SJCRH30 (cell line): ENCODE measurements at places on chromosomes 3 and 15. TPM values are rescaled to one million over a fixed set of nuclear protein-coding genes. Genes with fewer than 3 reads are reported as not detected.

The PML gene
- total RNA-seq, result 9.8 and 11.7 TPM in 2 replicates

The VWA5B2 gene
- total RNA-seq, result 0.51 and 1.0 TPM in 2 replicates

DNA sequence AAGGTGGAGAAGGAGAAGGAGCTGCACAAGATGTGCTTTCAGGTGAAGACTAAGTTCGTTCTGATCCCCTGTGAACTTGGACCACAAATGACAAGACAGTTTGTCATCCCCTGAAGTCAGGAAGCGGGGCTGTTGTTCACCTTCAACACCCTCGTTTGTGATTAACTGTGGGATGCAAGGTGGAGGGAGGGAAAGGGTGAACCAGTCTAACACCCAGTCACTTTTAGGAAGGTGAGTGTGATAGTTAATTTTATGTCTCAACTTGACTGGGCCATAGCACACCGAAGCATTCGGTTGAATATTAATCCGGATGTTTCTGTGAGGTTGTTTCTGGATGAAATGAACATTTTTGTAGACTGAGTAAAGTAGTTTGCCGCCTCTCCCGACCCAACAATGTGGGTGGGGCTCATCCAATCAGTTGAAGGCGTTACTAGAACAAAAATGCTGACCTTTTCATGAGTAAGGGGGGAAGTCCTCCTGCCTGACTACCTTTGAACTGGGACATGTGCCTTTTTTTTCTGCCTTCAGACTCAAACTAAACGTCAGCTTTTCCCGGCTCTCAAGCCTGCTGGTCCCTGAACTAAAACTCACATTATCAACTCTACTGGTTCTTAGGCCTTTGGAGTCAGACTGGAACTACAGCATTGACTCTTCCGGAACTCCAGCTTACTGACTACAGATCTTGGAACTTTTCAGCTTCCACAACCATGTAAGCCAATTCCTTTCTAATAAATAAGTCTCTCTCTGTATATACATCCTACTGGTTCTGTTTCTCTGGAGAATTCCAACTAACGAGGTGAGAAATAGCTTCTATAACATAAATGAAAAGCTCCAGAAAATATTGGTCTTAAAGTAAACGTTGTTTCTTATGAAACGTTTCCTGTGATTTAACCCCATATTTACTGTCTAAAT lies 264.0 kb upstream of the SLITRK3 start:
- DNase-seq, result no peak

- DNase-seq, result peak; percentile 50
These were observed 69.8 kb upstream of the BFSP2 start for GRCh38 chr3:133330065-133330464.

DNA sequence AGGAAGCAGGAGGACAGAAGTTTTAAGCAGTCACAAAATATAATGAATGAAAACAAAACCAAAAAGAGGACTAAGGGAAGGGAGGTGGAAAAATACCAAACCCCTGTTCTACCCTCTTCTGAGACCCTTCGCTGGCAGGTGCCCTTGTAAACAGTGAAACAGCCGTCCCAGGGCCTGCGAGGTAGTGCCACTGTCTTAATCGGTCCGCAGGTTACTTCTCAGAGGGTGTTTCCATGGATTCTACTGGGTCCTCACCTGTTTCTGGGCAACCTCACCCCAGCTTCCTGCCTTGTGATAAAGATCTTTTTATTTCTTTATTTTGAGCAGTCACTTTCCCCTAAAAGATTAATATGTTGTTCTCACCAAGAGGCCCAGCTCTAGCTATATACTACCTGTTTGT lies 65.3 kb downstream of the SLC30A4 start:
- DNase-seq, result no peak

The SNTN gene
- total RNA-seq, result not detected in 2 replicates

The ADGRG7 gene
- not detected in 2 replicates for total RNA-seq

The TGM5 gene
- total RNA-seq, result not detected in 2 replicates

- DNase-seq, result no peak
These were observed 10.3 kb upstream of the KIF7 start for GRCh38 chr15:89665449-89666181.

GRCh38 chr15:66715720-66716655 lies 14.0 kb downstream of the SMAD6 start:
- DNase-seq, result peak; percentile 79

The INKA1 gene
- total RNA-seq, result 0.20 and 0.61 TPM in 2 replicates

The LIPH gene
- total RNA-seq, result 0.04 TPM in 1 of 2 replicates, not detected in the other
